ENCODE measurements at places on chromosomes 12 and 14. TPM values are rescaled to one million over a fixed set of nuclear protein-coding genes. Genes with fewer than 3 reads are reported as not detected.

Gene SDR9C7
- not detected for total RNA-seq

Gene ALDH1L2
- total RNA-seq, result 0.70 TPM

Gene SYT1
- total RNA-seq, result 4.1 TPM

Gene RNF10
- total RNA-seq, result 375 TPM

Gene C3AR1
- total RNA-seq, result 1.3 TPM

Gene KCNMB4
- total RNA-seq, result 0.83 TPM
